ENCODE measurements at places on chromosomes 2 and 18. TPM values are rescaled to one million over a fixed set of nuclear protein-coding genes. Genes with fewer than 3 reads are reported as not detected.

The ANKRD30B gene
- total RNA-seq, result not detected

The PLB1 gene
- total RNA-seq, result 6.5 TPM

DNA sequence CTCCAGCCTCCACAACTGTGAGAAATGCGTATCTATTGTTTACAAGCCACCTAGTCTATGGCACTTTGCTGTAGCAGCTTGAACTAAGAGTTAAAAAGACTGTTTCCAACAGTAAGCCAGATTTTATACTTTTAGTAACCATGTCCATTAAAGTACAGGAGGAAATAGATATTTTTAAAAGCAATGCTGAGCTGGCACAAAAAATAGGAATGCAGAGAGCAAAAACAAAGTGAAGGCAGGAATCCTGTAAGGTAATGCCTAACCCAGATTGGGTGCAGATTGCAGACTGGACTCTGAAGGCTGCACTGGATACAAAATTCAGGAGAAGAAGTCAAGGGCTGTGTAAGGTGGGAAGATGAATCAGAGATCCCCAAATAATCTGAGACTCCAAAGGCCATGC, 55.5 kb downstream of the SH3YL1 start:
- DNase-seq, result no peak

DNA sequence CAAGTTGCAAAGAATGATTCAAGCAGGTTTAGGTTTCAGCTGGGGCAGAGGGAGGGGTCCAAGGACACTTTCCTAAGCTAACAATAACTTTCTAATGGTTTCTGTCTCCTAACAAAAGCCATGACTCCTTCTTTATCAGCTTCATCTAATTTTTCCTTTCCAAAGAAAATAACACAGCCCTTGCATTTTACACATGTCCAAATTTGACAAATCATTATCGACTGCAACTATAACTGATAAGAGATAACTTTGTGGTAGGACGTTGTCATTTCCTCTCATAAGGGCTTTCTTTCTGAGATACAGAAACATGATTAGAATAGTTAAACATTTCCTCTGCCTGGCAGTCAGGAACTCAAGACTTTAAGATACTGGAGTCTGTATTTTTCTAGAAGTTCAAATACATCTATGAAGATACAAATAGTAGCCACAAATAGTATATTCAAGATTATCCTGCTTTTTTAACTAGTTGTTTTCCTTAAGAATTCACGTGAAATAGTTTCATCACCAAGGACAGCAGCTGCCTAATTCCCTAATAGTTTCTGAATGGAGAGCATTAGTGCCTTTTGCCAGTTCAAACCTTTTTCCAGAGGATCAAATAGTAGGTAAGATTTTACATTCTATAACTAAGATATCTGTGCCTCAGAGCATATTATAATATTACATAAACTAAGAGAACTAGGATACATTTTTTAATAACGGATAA, 263.2 kb downstream of the EXOC6B start:
- DNase-seq, result no peak

DNA sequence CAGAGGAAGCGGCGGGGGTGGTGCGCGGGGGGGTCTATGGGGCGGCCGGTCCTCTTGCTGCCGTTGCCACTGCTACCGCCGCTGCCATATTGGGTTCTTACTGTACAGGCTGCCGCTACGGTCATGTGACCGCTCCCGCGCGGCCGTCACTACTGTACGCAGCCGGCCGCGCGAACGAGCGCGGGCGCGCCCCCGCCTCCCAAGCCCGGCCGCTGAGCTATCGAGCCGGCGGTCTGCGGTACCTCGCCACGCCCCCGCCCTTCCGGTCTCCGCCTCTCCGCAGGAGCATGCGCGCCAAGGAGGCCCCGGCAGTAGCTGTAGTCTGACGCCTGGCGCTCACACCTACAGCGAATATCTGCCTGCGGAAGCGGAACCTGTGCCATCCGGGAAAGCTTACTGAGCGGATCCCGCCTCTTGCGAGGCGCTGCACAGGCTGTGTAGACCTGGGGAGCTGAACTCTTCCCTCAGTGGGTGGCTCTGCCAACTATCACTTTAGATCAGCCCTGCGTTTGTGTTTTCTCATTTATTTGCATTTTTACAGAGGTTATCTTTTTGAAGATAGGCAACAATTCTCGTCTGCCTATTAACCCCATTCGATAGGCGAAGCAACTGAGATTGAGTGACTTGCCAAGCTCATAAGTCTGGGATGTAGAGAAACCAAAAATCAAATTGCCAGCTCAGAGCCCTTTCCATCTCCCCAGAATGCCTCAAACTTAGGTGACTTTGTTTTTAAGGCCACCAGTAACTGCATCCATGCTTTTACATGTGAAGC, at the start of gene ASXL2:
TSS of gene ASXL2 (minus strand) at position 127 of the 772 bp plus-strand sequence. CDS start 265 bp downstream, outside the sequence.
- peak; percentile 92 for DNase-seq

The KHK gene
- 1.3 TPM for total RNA-seq

- DNase-seq, result no peak
These were observed 410.0 kb upstream of the TNP1 start for GRCh38 chr2:217269701-217270484.

The AKAIN1 gene
- not detected for total RNA-seq

The RNF181 gene
- total RNA-seq, result 121 TPM

DNA sequence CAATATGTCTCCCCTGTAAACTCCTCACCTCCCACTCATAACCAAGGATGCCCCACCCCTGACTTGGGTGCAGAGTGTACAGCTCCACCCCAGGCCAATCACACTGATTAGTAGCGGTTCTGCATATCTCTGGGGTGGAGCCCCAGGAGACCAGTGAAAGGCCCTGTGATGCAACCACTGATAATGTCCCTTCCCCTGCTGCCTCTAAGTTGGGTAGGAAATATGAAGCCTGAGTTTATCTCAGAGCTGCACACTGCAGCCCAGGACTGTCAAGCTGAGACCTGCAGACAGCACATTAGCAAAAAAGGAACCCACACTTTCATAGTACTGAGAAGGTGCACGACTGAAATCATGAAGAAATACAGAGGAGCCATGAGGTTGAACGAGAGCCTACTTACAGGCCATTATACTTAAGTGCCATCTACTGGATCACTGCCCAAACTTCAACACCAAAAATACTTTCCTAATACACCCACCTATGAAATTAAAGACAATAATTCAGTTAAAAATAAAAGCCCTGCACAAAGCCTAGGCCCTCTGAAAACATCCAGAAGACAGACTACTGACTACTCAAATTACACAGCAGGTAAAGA, 455.4 kb upstream of the LRRTM4 start:
- DNase-seq, result no peak

DNA sequence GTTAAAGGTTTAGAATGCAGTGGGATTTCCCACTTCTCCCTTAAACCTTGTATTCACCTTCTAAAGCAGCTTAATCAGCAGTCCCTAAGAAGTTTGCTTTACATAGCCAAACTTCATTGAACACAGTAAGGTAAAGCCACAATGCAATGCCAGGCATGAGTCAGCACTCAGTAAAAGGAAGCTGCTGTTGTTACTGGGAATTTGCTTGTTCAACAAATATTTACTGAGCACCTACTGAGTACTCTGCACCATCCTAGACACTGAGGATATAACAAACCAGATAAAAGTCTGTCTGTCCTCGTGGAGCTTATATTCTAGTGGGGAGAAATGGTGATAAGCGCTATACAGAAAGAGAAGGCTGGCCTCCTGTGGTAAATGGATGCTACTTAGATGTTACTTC, 162.7 kb downstream of the PKP4 start:
- DNase-seq, result no peak

- DNase-seq, result no peak
These were observed 92.3 kb upstream of the THUMPD2 start for GRCh38 chr2:39871291-39871761.

GRCh38 chr2:95310216-95310615, 13.1 kb downstream of the KCNIP3 start:
- DNase-seq, result no peak

The RTP5 gene
- 0.19 TPM for total RNA-seq

The PIGN gene
- 26.1 TPM for total RNA-seq

DNA sequence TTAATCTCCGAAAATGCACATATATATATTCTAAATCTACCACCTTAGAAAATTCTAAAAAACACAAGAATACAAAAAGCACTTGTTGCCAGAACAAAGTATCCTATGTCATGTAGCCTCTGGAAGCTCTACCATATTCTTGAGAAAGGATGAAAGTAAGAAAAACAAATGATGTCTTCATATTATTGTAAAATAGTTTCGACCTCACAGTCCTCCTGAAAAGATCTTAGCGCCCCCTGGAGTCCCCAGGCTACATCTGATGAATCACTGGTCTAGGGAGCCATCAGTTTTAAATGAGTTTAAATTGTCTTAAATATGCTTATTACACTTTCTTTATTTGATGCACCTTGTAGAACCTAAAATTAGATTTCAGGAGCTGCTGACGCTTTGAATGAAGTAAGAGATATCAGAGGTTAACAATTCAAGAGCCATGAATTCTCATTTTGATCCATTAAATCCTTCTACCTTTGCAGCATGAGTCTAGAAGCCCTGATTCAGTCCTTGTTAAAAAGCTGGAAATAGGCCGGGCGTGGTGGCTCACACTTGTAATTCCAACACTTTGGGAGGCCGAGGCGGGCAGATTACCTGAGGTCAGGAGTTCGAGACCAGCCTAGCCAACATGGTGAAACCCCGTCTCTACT, 138.8 kb downstream of the MCFD2 start:
- DNase-seq, result no peak

DNA sequence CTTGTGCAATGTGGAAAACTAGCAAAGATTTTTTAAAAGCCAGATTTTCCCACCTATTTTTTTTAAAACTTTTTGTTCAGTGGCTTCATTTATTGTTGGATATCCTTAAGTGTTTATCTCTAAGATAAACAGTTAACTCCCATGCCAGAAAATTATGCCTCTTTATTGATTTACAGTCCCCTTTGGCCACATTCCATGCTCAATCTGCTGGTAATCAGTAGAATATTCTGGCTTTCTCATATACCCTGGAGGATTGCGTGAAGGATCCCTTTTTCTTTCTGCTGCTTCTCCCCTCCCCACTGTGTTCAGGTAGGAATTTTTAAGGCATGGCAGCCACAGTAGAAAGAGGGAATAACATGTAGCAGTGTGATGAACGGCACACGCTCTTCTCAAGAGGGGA, 2.6 kb downstream of the GRHL1 start:
- no peak for DNase-seq

DNA sequence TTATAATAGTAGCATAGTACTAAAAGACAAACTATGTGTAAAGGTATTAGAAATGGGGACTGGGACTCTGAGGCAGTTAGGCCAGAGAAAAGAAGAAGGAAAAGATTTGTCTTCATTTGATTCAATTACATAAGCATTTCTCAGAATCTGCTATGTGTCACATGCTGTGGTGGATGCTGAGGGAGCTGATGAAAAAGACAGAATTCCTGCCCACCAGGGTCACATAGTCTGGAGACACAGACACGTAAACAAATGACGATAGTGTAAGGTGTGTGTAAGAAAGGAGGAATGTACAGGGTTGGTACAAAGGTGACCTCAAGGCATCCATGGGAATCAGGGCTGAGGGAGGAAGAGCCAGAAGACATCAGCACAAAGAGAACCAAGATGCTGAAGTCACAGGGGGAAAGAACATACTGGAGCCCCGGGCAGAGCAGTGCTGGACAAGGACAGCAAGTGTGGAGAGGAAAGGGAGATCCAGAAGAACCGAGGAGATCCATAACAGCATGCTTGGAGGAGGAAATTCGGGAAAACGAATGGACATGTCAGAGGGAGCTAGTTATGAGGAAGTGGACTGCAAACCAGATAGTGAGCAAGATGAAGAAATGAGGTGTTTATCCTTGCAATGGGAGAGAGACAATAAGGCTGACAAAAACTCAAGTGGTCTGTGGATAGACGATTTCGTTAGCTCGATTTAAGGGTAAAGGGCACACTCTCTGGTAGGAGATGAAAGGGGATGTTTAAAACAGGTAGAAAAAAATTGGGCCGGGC, 1.2 kb upstream of the MAPRE3 start:
- DNase-seq, result no peak

The NETO1 gene
- total RNA-seq, result not detected

- peak; percentile 50 for DNase-seq
These were observed at the start of gene EPAS1 for GRCh38 chr2:46296840-46297545. Gene EPAS1, plus strand, starts transcription at chr2:46297407. Its CDS starts 505 bp downstream, at chr2:46297912.

- no peak for DNase-seq
These were observed 11.9 kb upstream of the ARID5A start for GRCh38 chr2:96524482-96525210.

The MBP gene
- 21.9 TPM for total RNA-seq

- no peak for DNase-seq
These were observed 105.9 kb upstream of the SH3BP4 start for GRCh38 chr2:234845602-234846590.

DNA sequence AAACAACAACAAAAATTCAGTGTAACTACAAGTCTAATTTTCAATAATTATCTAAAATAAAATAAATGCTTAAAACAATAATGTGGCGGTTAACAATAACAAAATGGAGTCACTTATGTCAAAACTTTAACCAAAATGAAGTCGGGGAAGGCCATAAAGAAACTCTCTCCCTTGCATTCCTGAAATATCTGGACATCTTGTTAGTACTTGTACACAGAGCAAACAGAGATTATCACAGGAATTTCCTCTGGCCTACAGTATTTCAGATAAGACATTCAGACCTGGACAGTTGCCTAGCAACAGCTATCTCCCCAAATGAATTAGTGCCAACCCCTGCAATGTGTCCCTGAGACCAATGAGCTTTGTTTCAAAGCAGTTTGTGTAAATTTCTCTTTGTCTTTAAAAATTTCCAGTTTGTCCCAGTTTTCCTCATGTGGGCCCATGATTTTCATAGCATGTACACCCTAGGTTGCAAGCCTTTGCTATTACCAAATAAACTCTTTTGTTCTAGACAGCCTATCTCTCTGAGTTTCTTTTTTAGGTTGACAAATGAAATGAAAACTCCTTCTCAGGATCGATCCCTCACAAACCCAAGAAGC, 68.6 kb downstream of the EXOC6B start:
- DNase-seq, result no peak

- DNase-seq, result no peak
These were observed 91.7 kb downstream of the CLIP4 start for GRCh38 chr2:29206941-29207340.

DNA sequence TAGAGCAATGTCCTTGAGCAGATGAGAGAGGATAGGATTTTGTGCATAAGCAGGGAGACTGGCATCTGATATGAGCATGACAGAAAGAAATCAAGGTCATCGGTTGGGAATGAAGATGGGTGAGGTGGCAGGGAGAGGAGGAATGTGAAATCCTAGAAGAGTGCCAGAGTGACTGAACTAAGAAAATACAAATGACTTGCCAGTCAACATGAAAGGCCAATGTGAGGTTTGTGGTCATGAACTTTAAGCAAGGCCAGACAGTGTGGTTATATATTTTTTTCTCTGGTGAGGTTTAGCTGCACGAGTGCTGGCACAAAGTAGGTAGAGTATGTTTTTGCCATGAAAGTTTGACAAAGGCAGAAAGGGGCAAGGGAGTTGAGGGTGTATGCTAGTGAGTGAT, 21.2 kb downstream of the QPCT start:
- DNase-seq, result no peak

DNA sequence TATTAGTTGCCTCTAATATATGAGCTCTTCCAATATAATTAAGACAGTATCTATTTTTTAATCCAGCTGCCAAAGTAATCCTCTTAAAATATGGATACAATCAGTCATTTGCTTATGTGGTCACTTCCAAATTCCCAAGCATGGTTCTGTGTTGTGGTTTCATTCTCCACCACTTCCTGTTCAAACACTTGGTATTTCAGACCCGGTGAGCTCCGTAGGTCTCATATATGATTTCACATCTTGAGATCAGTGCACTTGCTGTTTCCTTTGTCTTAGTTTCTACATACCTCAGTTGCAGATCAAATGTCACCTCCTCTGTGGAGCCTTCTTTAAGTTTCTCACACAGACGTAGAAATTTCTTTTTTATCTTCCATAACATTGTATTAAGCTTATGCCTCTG, 254.2 kb downstream of the KCNS3 start:
- DNase-seq, result no peak

The GKN1 gene
- total RNA-seq, result not detected
